CD4-positive, alpha-beta T cell (primary cell): ENCODE measurements at places on chromosomes 7 and 10.

GRCh38 chr10:80133206-80133605 lies 676 bp downstream of the PLAC9 start:
- DNase-seq = no peak

GRCh38 chr7:11784769-11785536 lies 47.0 kb downstream of the THSD7A start:
- no peak for DNase-seq

DNA sequence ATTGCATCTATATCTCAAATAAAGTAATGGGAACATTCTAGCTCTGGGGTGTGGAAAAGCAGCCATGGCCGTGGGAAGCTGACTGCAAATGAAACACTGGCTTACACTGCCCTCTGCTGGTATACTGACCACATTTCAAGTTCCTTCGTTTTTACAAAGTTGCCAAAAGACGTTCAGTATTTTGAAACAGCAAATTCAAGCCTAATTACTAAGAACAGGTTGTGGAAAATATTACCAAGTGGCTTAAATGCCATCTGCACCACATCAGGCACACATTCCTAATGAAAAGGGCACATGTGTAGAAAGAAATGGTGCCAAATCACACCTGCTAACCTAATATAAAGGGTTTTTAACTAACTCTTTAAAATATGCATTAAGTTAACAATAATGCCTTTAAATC lies 83.9 kb downstream of the JAZF1 start:
- no peak for DNase-seq

DNA sequence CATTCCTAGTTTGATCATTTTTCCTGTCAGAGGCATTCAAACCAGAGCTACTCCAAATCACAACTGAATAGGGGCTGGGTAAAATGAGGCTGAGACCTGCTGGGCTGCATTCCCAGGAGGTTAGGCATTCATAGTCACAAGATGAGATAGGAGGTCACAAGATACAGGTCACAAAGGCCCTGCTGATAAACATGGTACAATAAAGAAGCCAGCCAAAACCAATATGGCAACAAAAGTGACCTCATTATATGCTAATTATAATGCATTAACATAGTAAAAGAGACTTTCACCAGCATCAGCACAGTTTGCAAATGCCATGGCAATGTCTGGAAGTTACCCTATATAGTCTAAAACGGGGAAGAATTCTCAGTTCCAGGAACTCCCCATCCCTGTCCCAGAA lies 37.3 kb downstream of the TWIST1 start:
- no peak for DNase-seq

- no peak for DNase-seq
Measured at GRCh38 chr7:79298145-79298760, 155.2 kb downstream of the MAGI2 start.

- no peak for DNase-seq
Measured at GRCh38 chr10:33478675-33479125, 144.2 kb upstream of the NRP1 start.

- DNase-seq = no peak
Measured at GRCh38 chr7:128661446-128661845, 10.6 kb upstream of the GARIN1A start.

- DNase-seq = no peak
Measured at GRCh38 chr7:69843653-69844052, 245.4 kb downstream of the AUTS2 start.

GRCh38 chr10:122342293-122343134 lies 32.0 kb upstream of the PLEKHA1 start:
- peak; percentile 49 for DNase-seq

GRCh38 chr10:35707642-35708425 lies 65.7 kb upstream of the FZD8 start:
- no peak for DNase-seq

GRCh38 chr10:77422491-77423338 lies 214.9 kb downstream of the KCNMA1 start:
- DNase-seq = no peak
